Right ventricle myocardium inferior (tissue), 1 donor: ENCODE measurements at places on chromosomes 2 and 18. TPM values are rescaled to one million over a fixed set of nuclear protein-coding genes. Genes with fewer than 3 reads are reported as not detected.

DNA sequence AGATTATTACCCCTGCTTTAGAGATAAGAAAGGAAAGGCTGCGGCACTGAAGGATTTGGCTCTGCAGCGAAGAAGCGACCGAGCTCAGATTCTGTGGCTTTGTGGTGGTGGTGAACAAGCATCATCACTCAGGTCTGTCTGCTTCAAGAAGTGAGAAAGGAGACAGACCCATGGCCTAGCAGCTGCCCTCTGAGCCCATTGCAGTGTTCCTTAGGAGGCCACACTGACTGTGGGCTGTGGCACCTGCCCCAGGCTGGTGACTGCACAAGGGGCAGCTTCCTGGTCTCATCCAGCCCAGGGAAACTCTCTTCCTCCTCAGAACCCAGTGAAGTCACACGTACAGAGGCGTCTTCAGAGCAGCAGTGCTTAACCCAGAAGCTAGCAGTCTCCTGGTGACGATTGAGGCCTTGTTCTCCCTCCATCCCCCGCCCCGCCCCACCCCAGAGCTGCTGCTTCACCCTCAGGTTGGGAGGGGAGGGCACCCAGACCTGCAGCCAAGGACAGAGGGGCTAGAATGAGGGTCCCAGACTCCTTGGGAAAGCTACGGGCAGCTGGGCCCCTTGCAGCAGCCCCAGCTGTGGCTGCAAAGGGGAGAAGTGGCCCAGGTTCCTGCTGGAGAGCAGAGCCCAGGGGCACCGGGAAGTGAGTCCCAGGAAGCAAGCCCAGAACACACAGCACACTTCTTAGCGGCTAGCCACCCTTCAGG is 22.2 kb downstream of the BIN1 start:
- no peak for DNase-seq

APLF gene
- 3.8 TPM for total RNA-seq

DNA sequence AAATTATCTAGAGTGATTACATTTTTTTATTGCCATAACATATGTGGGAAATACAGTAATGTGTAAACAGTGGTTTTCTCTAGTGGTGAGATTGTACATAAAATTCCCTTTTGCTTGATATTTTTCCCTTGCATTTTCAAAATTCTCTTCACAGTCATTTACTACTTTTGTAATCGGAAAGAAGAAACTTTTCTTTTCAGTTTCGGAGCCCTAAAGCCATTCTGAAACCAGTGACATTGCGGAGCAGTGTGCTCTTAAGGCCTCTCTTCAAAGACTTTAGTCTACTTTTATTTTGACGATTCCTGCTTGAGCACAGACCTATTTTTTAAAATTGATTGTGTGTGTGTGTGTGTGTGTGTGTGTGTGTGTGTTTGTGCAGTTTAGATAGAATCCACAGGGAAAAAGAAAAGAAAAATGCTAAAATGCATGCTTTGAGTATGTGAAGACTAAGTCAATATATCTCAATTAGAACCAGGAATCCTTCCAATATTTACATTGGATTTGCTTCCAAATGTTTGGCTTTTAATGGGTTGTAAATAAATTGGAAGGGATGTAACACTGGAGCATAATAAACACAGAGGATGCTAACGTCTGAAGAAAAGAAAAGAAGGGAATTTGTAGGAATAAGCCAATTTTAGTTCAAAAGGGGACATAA is 357.4 kb downstream of the RND3 start:
- DNase-seq = no peak

- no peak for DNase-seq
Observed at GRCh38 chr2:25567406-25567805, 106.0 kb downstream of the DTNB start.

DNA sequence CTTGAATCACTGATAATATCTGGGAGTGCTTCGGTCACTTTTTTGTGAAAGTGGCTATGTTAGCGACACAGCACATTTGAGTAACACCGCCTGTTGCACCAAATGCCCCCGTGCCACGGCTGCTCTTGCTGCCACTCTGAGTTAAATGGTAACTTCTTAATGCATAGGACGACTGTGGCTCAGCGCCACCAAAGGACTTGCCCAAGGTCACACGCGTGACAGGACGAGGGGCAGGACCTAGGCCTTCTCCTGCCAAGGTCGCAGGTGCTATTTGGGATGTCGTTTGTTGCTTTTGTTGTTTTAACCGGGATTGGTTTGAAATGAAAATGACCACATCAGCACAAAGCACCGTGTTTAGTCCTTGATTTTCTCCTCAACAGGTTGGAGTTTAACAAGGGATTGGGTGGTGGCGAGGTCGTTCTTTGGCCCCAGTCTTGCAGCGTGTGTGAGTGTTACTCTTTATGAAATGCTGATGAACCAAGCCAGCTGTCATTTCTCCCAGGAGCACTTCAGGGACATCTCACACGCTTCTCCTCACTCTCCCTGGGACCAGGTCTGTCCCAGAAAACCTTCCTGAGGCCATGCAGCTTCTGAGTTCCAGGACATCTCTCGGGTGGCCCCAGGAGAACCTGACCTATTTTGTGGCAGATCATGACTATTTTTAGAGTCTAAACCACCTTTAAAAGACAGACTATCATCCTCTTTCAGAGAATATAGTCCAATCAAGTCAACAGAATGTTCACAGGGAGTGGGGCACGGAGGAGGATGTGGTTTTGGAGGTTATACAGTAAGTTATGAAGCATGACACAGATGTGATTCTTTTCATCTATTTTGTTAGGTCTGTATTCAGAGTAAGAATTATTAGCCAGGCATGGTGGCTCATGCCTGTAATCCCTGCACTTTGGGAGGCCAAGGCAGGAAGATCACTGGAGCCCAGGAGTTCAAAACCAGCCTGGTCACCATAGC is 49.9 kb downstream of the MTCL1 start:
- no peak for DNase-seq

GRCh38 chr2:57450170-57450569 is 596.4 kb upstream of the VRK2 start:
- no peak for DNase-seq

GRCh38 chr2:176163672-176164056 is 6.6 kb downstream of the HOXD3 start:
- DNase-seq = no peak
